ENCODE measurements at places on chromosomes 11 and 22. TPM values are rescaled to one million over a fixed set of nuclear protein-coding genes. Genes with fewer than 3 reads are reported as not detected.

The CTSW gene
- polyA plus RNA-seq = 0.47 TPM

The LRP4 gene
- 30.5 TPM for polyA plus RNA-seq

The BEST1 gene
- polyA plus RNA-seq = 5.1 TPM

The SPINDOC gene
- 26.4 TPM for polyA plus RNA-seq

The JAML gene
- polyA plus RNA-seq = 4.1 TPM

The FGF19 gene
- polyA plus RNA-seq = 0.93 TPM

- no peak for DNase-seq
Observed at GRCh38 chr22:36245805-36246356, 6.6 kb upstream of the APOL2 start.

GRCh38 chr22:41687901-41688364, 734 bp downstream of the SNU13 start:
- DNase-seq = no peak

- DNase-seq = no peak
Observed at GRCh38 chr11:36155124-36155561, 134.1 kb downstream of the COMMD9 start.
